Stimulated activated CD4-positive, alpha-beta T cell treated with anti-CD3 and anti-CD28 coated beads, Interleukin-15, amount 100 ng/mL, for 1 hour (primary cell): ENCODE measurements at places on chromosomes 4 and X.

- DNase-seq: no peak
These were observed 1.0 kb downstream of the SCD5 start for GRCh38 chr4:82797405-82798111.

DNA sequence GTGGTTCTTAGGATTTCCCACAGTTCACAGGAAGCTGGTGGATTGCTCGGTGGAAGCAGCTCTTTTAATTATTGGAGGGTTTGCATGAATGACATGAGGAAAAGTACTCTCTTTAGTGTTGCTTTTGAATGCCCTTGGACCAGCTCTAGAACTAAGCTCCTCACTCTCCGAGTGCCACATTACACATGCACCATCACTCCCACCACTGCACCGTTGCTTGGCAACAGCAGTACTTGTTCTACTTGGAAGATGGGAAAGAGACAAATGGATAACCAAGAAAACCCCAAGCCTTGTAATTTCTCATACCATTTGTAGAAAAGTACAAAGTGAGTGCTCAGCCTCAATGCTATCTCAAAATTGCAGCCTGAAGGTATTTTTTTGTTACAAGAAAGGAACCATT is 620.2 kb upstream of the BOD1L1 start:
- DNase-seq: no peak

DNA sequence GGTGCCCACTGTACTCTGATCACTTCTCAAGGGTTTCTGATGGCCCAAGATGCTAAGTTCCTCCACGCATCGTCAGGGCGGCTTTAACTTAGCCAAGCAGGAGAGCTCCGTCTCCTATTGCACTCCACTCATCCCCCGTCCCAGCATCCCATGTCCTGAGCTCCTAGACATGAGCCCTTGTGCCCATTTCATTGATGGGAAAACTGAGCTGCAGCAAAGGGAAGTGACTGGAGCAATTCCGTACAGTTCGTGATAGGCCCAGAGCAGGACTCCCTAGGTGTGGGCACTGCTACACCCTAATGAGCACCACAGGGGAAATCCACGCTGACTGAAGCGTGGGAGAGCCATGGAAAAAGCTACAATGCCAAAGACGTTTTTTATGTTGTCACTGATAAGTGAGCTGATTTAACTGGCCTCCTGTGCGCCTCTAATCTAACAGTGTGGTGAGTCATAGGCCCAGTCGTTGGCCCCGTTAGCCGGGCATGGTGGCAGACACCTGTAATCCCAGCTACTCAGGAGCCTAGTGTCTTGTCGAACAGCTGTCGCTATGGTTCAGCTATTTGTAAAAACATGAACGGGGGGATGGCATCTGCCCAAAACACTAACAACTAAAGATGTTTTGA is 14.9 kb downstream of the NSDHL start:
- no peak for DNase-seq

DNA sequence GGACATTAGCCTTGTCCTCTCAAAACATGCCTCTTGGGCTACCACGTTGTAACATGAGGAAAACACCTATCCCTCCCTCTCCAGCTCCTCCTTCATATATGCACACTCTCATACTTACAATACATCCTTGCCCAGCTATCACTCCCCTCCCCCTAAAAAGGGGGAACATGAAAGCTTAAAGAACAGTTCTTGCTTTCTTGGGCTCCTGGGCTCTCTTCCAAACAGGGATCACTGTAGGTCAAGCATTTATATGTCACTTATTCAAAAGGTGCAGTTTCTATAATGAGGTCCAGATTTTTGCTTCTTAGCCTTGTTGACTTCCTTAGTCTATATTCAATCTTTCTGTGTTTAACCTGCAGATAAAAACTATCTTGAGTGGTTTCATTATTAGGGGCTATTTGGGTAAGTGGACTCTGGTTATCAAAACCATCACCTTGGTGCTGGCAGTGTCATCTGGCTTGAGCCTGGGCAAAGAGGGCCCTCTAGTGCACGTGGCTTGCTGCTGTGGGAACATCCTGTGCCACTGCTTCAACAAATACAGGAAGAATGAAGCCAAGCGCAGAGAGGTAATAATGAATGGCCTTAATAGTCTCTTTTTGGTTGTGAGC is 119.4 kb downstream of the AKAP4 start:
- no peak for DNase-seq

DNA sequence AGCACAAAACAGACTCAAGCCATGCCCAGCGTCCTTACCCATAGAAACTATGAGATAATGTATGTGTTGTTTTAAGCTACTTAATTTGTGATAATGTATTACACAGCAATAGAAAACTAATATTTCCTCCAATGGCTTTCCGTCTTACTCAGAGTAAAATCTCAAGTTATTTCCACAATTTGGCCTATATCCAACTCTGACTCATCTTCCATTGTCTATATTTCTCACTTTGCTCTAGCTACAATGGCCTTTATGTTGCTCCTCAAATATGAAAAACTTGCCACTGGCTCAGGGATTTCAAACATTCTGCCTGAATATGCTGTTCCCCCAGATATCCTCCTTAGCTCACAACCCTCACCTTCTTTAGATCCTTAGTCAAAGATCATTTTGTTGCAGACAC is 31.6 kb downstream of the IQCM start:
- no peak for DNase-seq

DNA sequence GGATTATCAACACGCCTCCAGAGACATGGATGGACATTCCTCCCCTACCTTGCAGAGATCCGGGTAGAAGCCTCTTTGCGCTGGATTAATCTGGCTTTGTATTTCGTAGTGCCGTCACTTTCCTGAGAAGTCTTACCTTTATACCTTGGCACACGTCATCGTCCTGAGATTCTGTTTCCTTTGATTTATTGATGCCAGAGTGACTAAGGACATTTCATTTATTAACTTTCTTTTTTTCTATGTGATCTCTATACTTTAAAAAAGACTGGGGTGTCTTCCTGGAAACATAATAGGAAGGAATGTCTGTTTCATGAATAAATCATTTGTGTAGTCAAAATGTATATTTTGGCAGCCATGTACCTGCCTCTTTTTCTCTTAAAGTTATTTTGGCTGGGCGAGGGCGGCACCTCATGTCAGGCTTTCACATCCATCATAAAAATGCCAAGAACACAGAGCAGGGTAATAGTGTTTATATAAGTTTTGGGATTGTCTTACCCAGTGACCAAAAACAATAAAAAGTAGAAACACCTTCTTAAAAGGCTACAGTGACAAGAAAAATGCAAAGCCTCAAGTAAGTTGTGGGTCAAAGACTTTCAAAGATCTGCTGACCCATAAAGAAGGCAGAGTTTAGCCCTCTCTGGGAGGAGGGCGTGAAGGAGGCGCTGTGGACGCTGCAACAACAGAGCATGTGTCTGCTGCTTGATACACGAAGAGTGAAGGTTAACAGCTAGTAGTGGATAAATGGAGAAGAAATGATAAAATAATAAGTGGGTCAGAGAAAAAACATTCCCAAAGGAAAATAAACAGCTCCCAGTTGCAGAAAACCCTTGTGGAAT is 124.4 kb downstream of the SHROOM3 start:
- no peak for DNase-seq

GRCh38 chr4:148649652-148650331 is 207.6 kb upstream of the NR3C2 start:
- no peak for DNase-seq
